ENCODE measurements at places on chromosomes 6 and 20.

GRCh38 chr6:105452924-105453756, 50.3 kb upstream of the PREP start:
- DNase-seq, result no peak

DNA sequence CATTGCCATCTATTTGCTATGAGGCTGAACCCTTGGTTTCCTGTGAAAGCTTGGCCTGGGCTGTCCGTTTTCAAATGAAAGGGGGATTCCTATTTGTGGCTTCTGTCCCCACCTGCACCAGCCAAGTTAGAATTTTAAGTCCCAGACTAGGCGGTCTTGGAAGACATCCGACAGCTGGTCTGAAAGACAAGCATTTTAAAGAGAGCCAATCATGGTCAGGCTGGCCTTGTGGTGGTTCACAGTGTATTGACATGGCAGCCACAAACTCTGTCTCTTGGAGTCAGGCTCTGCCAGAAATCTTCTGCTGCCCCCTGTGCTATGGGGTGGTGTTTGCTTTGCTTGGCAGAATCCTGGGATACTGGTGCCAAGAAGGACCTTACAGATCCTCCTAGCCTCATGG, 319.2 kb upstream of the MOCS1 start:
- peak; percentile 95 for DNase-seq

DNA sequence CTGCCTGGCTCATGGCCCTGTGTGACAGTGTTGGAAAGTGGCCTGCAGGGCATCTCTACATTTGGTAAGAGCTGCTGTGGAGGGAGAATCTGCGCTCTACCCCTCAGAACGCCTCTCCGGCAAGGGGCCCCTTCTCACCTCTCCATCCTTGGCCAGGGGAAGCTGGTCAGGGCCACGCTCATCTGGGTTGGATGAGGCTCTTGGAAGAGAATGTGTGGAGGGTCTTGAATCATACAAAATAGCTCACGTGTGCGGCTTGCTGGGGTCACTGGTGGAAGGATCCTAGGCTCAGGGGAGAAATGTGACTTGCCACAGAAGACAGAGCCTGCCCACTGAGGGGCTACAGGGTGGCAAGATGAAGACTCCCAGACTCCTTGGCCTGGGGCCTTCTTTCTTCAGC, 105.0 kb downstream of the SCML4 start:
- no peak for DNase-seq

GRCh38 chr6:154356113-154356512, 490 bp downstream of the IPCEF1 start:
- DNase-seq, result no peak

GRCh38 chr6:16698162-16698533, 63.1 kb downstream of the ATXN1 start:
- DNase-seq, result no peak

- no peak for DNase-seq
Measured at GRCh38 chr6:134376785-134377184, 58.9 kb upstream of the SGK1 start.

DNA sequence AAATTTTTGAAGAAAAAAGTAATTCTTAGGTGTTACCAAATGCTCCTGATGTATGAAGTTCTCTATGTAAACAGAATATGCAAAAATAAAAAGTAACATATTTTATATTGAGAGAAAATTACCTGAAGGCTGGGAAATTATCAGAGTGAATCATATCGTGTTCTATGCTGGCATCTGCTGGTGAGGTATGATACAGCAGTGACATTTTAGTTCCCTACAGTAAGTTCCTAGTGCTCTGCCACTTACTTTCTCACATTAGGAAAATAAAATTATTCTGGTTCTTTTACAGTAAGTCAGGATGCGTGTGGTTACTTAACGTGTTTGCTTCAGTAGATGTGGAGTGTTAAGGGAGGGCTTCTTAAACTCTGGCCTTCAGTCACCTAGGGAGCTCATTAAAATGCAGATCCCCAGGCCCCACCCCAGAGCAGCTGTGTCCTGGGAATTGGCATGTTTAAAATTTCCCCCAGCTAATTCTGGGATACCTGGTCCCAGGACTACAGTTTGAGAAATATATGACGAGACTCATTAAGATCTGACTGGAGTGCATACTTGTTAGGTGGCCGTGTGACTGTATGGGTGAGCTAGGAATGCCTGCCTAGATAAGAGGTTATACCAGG, 3.2 kb downstream of the ACTR5 start:
- DNase-seq, result peak; percentile 49

DNA sequence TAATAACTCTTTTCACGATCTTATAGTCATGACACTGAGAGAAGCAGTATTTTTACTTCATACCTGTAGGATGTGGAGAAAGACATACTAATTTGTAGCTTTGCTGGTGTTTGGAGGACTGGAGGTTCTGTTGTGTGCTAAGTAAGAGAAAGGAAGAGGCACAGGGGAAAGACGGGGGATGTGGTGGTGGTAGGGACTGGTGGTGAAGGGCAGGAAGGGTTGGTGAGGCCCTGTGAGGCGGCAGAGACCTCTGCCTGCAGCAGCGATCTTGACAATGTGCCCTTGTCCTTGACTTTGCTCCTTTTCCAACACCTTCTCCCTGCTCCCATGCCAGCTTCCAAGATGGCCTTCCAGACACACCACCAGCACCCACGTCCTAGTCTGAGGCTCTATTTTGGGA, 32.6 kb upstream of the MPC1 start:
- no peak for DNase-seq

GRCh38 chr6:17585766-17586490, 14.2 kb upstream of the FAM8A1 start:
- no peak for DNase-seq

- DNase-seq, result no peak
Measured at GRCh38 chr20:23126281-23127061, 40.3 kb upstream of the CD93 start.
